Calu3 (cell line): ENCODE measurements at places on chromosomes 4 and X. TPM values are rescaled to one million over a fixed set of nuclear protein-coding genes. Genes with fewer than 3 reads are reported as not detected.

The NPY5R gene
- 1.2 and 1.3 TPM in 2 replicates for total RNA-seq

The PCDH10 gene
- not detected in 2 replicates for total RNA-seq

The SLC9A6 gene
- total RNA-seq: 19.7 and 21.7 TPM in 2 replicates

The SHOX gene
- not detected in 2 replicates for total RNA-seq

The INTU gene
- total RNA-seq: 4.6 and 4.8 TPM in 2 replicates

The ABCB7 gene
- 16.8 and 19.1 TPM in 2 replicates for total RNA-seq

The MGAT4D gene
- not detected in 2 replicates for total RNA-seq
